Neural cell (in vitro differentiated cells): ENCODE measurements at places on chromosomes 2 and 18. TPM values are rescaled to one million over a fixed set of nuclear protein-coding genes. Genes with fewer than 3 reads are reported as not detected.

Gene PFN4
- polyA plus RNA-seq, result 1.3 TPM in 1 of 2 replicates, not detected in the other

Gene FOXD4L1
- polyA plus RNA-seq, result 0.82 and 1.6 TPM in 2 replicates

Gene FSHR
- polyA plus RNA-seq, result 0.36 TPM in 1 of 2 replicates, not detected in the other

Gene NCKAP1
- polyA plus RNA-seq, result 124 and 127 TPM in 2 replicates

Gene MC4R
- 0.57 and 2.1 TPM in 2 replicates for polyA plus RNA-seq

Gene LYG2
- polyA plus RNA-seq, result not detected in 2 replicates

Gene ATP9B
- polyA plus RNA-seq, result 11.6 and 15.4 TPM in 2 replicates

Gene AMER3
- 19.2 and 22.7 TPM in 2 replicates for polyA plus RNA-seq

Gene NEU2
- not detected in 2 replicates for polyA plus RNA-seq

Gene LYG1
- polyA plus RNA-seq, result 2.8 and 6.8 TPM in 2 replicates

Gene KCNG2
- not detected in 2 replicates for polyA plus RNA-seq

Gene OSR1
- polyA plus RNA-seq, result not detected in 2 replicates

Gene C2orf81
- polyA plus RNA-seq, result 1.7 and 3.3 TPM in 2 replicates

Gene FHL2
- 1.0 and 3.5 TPM in 2 replicates for polyA plus RNA-seq

Gene IL1R1
- 0.40 TPM in 1 of 2 replicates, not detected in the other for polyA plus RNA-seq

Gene CXXC1
- 99.8 and 133 TPM in 2 replicates for polyA plus RNA-seq

Gene GCG
- not detected in 2 replicates for polyA plus RNA-seq

Gene CHMP1B
- 106 and 109 TPM in 2 replicates for polyA plus RNA-seq

Gene KLF11
- polyA plus RNA-seq, result 5.7 and 7.0 TPM in 2 replicates

Gene CCDC178
- polyA plus RNA-seq, result 0.14 TPM in 1 of 2 replicates, not detected in the other

Gene PRSS56
- 0.16 TPM in 1 of 2 replicates, not detected in the other for polyA plus RNA-seq

Gene CD8A
- polyA plus RNA-seq, result 1.5 and 2.2 TPM in 2 replicates

Gene IL36B
- polyA plus RNA-seq, result not detected in 2 replicates

Gene ELOA2
- polyA plus RNA-seq, result not detected in 2 replicates

Gene METTL21A
- 37.1 and 40.8 TPM in 2 replicates for polyA plus RNA-seq

Gene TUBA3E
- polyA plus RNA-seq, result not detected in 2 replicates

Gene RAB6C
- polyA plus RNA-seq, result 0.18 and 0.52 TPM in 2 replicates
